ENCODE measurements at places on chromosomes 5 and 9.

GRCh38 chr5:22341406-22341805 lies 511.7 kb downstream of the CDH12 start:
- DNase-seq = no peak

GRCh38 chr5:66010476-66010875 lies 84.1 kb downstream of the ERBIN start:
- peak; percentile 84 for DNase-seq

- DNase-seq = no peak
Observed at GRCh38 chr9:83432104-83432627, 106.0 kb downstream of the FRMD3 start.

- no peak for DNase-seq
Observed at GRCh38 chr5:155010881-155011280, 2.7 kb upstream of the KIF4B start.

DNA sequence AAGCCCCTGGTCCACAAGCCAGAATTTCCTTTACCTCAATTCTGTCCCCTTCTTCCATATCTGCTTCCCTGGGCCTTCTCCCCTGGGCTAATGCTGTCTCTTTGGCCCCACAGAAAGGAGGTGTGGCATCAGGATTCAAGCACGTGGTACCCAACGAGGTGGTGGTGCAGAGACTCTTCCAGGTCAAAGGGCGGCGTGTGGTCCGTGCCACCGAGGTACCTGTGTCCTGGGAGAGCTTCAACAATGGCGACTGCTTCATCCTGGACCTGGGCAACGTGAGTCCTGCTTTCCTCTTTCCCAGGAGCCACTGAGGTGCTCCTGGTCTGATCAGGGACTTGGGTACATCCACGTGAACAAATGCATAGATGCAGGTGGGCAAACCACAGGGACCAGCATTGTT lies 42.6 kb downstream of the GSN start:
- no peak for DNase-seq

DNA sequence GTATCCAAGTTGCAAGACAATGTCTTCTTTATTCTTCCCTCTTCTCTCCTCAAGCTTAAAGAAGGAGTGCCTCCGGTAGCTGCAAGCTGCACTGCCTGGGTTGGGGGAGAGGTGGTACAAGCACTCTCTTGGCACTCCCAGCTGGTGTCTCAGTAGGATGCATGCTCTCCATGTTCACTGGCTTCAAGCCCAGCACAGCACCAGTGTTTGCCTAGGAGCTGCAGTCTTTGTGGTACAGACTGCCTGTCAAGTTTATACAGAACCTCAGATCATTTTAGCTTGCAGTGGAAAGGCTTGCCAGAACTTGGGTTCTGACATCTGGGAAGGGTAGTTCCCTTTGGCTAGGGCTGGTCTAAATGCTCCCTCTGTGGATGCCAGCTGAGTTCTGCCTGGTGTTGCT lies 505.6 kb downstream of the MAN2A1 start:
- DNase-seq = no peak

- peak; percentile 42 for DNase-seq
Observed at GRCh38 chr5:174900240-174900865, 176.0 kb downstream of the MSX2 start.

GRCh38 chr5:107772418-107773310 lies 101.9 kb upstream of the EFNA5 start:
- DNase-seq = peak; percentile 40

DNA sequence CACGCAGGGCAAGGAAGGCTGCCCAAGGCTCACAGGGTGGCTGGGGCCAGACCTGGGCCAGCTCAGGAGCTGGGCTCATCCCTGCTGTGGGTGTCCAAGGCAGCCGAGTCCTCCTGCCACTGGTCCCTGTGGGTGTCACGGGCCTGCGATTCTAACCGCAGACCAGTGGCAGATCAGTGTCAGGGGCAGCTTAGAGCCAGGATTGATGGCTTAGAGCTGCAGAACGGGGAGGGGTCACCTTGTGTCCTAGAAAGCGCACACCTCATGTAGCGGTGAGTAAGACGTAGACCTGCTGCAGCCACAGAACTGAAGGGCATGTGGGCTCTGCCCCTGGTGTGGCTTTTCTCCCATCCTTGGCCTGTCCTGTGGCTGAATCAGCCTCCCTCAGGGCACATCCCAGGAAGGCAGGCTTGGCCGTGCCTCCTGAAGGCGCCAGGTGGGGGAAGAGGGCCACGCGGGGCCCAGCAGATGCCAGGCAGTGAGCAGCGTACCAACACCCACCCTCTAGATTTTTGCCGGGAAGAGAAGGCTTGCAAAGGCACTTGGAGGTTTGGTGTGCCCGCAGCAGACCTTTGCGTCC lies 78.3 kb upstream of the FCN2 start:
- DNase-seq = no peak

- peak; percentile 50 for DNase-seq
Observed at GRCh38 chr5:95422838-95423237, 31.7 kb downstream of the FAM81B start.

DNA sequence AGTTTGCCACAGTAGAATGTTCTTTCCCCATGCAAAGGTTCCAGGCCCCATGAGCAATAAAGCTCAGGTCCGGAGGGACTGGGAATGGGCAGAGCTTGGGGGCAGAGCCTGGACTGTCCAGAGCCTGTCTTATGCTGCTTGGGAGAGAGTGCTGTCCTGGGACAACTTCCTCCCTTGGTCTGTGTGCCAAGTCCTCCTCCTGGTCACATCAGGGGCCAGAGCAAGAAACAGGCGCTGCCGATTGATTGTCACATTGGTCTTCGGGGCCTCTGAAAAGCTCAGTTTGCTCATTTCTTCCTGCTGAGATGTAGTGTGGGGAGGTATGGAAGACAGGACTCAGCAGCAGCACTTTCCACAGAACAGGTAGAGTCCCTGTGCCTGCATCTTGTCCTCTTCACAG lies 54.0 kb upstream of the FCN1 start:
- DNase-seq = no peak

Data from bronchial epithelial cell (primary cell).